T follicular helper cell (primary cell): ENCODE measurements at places on chromosomes 5 and 9.

DNA sequence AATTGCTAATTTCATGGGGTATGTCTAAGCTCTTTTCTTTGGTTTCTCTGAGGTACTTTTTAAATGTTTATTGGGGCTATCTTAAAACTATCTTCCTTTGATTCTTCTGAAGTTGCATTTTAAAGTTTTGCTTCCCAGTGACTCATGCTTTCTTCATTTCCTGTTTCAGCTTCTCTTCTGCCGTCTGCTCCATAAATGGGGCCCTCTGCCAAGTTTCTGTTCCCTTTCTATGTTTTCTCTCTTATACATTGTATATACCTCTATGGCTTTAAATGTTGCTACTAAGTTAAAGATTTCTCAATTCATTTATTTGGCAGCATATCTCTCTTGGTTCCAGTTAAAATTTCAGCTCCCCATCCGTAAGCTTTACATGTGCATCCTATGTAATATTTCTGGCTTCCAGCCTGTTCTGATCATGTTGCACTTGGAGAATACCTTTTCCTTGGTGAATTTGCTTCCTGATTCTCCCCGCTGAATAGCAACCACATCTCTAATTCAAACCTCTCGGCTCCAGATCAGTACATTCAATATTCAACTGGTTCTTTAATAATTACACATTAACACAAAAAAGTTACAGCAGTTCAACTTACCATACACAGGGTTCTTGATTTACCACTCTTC is 125.3 kb downstream of the ST8SIA4 start:
- DNase-seq = no peak

DNA sequence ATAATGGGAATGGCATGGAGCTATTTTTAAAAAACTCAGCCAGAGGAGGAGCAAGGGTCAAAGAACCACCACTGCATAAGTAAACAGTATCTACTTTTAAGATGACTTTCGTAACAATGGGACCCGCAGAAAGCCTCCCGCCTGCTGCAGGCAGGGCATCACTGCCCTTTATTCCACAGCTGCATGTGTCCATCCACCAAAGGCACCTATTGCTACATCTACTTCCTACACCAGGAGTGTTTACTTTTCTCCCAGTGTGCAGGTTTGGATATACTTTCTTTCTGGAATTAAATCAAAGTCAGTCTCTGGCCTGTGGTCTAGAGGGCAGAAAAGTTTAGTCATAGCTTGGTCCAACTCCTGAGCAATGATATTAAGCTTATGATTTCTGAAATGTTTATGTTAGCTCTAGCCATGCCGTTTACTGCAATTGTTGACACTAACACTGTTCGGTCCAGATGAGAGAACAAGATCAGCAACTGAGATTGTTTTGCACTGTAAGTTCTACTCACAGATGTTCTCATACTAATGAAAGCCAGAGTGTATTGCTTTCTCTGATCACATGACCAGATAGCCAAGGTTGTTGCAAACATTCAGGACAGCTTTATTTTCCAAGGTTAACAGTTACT is 391.5 kb downstream of the FGF10 start:
- DNase-seq = no peak

GRCh38 chr5:146744068-146744745 is 134.3 kb downstream of the PPP2R2B start:
- DNase-seq = no peak

DNA sequence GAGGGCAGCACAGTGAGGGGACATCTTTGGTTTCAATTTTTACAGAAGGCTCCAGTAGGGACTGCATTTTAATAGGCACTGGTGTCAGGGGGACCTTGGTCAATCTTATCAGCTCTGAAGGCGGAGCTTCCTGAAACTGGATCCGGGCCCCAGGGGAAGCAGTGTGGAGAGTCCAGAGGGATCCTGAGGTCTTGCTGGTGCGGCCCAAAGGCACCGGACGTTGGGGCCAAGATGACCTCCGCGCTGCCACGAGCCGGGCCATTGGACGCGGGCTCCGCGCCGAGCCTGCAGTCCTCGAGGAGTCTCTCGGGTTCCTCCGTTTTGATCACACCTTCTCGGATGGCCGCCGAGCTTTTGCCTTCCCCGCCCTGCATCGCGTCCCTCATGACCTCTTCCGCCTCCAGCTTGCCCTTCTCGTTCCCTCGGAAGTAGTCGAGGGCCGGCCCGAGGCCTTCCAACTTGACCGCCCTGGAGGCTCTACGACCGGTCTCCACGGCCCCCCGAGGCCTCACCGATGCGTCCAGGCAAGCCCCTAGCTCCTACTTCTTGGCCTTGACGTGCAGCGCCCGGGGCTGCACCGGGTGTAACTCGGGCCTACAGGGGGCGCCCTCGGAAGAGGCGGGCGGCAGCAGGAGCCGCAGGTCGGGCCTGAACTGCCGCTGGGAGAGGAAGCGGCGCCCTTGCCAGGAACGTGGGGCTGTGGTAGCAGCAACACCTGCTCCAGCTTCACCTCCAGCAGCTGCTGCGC is 18.8 kb downstream of the C5orf52 start:
- no peak for DNase-seq

DNA sequence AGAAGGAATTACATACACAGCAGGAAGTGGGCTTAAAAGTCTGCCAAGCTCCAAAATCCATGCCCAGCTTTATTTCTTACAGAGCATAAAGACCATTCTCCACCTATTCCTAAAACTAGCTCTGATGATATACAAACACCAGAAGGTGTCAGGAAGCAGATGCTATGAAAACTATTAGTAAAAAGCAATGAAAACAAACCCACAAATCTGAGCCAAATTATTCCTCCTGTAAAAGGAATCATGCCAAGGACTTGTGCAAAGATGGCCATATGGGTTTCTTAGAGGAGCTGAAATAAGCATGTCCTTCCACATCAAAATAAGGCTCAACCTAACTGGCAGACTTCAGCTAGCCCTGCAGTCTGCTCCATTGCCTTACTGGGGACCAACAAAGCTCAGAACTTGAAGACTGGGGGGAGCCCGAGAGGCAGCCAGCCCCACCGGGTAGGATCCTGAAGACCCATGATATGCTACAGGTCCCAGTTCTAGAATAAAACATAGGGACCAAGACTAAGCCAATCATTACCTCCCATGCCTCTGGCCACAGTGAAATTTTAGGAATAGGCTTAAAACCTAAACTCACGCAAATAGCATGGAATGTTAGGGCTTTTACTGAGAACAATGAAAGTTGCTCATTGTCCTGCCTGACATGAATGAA is 42.8 kb upstream of the GABRP start:
- DNase-seq = no peak

- no peak for DNase-seq
Measured at GRCh38 chr9:127105805-127106465, 16.5 kb downstream of the ANGPTL2 start.

GRCh38 chr9:127898433-127899127 is 823 bp downstream of the ST6GALNAC6 start:
- no peak for DNase-seq

DNA sequence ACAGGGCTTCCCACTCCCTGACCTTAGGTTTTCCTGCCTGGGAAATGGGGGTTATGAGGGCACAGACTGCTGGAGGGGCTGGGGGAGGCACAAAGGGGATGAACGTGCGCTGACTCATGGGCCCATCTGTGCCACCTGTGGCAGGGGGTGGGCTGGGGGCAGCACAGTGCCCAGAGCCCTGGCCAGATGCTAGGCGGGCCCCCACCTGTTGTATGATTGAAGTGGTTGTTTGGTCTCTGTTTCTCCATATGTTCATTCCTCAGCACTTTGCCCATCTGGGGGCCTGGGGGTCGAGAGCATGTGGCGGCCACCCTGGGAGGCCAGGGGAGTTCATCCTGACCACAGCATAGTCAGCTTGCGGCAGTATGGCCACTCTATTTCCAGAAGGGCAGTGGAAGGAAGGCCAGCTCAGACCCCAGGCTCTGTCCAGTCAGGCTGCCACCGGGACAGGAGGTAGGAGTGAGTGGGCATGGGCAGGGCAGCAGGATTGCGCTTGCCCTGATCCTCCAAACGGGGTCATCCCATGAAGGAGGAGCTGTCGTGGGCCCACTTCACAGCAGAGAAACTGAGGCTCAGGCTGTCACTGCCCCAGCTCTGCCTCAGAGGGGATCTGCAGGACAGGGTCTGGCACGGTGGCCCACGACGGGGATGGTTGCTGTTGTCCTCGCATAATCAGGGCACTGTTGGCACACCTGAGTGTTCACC is 841 bp upstream of the NINJ1 start:
- DNase-seq = no peak

DNA sequence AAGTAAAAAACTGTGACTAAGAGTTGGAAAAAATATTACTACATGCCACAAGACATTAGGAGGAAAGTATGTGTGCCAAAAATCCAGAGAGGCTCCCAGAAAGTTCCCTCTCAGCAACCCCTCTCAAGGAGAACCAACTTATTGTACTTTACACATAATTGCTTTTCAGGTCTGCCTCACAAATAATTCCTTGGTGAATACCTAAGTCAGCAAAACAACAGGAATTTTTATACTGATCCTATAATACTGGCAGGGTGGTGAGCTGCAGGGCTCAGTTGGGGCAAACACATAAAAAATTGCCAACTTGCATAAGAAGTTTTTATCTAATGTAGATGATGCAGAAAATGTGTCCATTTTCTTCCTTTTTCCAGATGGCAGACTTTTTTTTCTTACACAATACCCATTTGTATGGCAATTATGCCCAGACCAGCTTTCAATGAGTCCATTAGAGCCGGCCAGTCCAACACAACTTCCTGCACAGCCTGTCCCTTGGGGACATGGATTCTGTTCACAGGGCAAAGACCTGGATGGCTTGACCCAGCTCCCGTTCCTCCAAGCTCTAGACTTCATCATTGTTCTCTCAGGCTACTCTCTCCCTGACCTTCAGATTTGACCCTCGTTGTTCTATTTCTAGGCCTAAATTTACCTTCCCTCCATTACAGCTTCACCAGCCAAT is 31.3 kb downstream of the MARCHF3 start:
- DNase-seq = no peak

- DNase-seq = no peak
Measured at GRCh38 chr9:110559869-110560268, 19.7 kb downstream of the SVEP1 start.

GRCh38 chr9:135216791-135217441 is 129.4 kb downstream of the OLFM1 start:
- DNase-seq = no peak
